ENCODE measurements at places on chromosomes 16 and 17. TPM values are rescaled to one million over a fixed set of nuclear protein-coding genes. Genes with fewer than 3 reads are reported as not detected.
A peak's percentile ranks its signal among the peaks of the same experiment; 100 is the strongest.

- DNase-seq, result no peak
Measured at GRCh38 chr16:86165479-86165878, 266.5 kb downstream of the IRF8 start.

DNA sequence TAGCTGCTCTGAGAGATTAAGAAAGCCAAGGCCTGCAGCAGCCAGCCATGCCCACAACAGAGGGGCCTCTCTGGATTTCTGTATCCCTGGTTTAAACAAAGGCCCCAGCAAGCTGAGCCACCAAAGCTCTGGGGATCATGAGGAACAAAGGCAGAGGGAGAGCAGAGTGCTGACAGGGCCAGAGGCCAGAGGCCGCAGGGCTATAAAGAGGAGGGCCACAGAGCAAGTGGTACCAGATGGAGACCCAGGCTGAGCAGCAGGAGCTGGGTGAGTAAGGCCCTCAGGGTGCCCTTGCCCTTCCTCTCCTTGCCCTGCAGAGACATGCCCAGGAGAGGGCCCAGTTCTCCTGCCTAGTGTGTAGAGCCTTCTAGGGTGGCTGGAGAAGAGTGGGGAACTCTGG, at the start of gene CRYBA1:
Gene CRYBA1 (plus strand): TSS at position 232 of the 400 bp plus-strand sequence. CDS start 5 bp downstream, at position 237.
- DNase-seq, result no peak

- no peak for DNase-seq
Measured at GRCh38 chr16:85759136-85759535, 8.2 kb upstream of the C16orf74 start.

DNA sequence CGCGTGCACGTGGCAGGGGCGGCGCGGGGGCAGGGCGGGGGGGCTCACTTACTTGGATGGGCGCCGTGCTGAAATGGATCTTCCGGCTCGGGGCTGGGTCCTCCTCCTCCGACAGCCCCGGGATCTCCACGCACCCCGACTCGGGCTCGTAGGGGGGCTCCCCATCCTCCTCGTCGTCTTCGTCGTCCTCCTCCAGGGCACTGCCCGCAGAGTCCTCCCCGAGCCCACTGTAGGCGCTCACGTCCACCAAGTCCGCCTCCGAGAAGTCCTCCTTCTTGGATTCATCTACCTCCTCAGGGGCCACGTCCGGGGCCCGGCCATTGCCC, 1.4 kb downstream of the PPP1R9B start:
- DNase-seq, result no peak

GRCh38 chr16:77987810-77988209, 34.5 kb upstream of the CLEC3A start:
- DNase-seq, result no peak

DNA sequence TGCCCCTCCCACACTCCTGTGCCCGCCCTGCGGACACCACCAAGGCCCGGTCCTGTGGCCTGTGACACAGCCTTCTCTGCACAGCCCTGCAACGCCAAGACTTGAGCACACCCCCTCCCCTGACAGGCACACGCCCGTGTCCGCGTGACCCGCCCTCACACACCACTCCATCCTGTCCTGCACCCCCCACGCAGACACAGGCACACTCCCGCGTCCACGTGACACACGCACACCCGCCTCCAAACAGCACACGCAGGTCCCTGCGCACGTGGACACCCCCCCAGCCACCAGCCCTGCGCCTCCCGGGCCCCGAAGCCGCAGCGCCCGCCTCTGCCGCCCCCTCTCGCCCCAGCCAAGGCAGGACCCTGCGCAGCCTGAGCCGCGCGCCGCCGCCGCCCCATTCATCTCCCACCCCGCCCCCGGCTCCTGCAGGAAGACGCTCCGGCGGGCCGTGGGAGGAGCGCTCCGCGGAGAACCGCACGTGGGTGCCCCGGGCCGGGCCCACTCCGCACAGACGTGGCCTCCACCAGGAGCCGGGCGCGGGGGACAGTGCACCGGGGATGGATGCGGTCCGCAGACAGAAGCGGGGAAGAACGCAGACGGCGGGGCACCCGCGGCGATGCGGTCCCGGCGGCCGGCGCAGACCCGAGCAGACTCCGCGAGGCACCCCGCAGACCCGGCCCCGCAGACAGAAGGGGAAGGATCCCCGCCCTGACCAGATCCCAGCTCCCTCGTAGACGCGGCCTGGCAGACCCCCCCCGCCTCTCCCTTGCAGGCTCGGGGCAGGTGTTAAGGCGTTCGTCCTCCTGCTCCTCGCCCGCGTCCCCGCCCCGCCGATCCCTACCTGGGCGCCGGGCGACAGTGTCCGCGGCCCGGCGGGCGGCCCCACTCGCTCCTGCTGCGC, 506 bp downstream of the CAMKK1 start:
- peak; percentile 91 for DNase-seq

GRCh38 chr16:2828521-2828840, 1.6 kb upstream of the ZG16B start:
- DNase-seq, result no peak

DNA sequence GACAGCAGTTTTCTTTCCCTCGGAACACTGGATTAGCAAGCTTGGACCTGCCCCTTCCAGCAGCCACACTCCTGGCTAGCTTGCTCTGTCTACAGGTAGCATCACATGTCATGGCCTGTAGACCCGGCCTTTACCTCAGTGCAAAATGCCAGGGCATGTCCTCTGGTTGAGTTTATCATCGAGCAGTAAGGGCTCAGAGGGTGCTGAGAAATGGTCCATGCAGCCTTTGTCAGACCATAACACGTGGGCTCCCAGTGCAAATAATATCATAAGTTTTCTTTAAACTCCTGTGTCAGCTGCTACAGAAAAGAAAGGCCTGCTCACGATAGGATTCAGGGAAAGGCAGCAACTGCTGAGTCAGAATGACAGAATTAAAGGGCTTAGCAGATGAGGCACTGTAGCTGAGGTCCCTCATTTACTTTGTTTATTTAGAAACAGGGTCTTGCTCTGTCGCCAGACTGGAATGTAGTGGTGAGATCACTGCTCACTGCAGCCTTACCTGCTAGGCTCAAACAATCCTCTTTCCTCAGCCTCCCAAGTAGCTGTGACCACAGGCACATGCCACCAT, 8.0 kb upstream of the GNA13 start:
- DNase-seq, result no peak

DNA sequence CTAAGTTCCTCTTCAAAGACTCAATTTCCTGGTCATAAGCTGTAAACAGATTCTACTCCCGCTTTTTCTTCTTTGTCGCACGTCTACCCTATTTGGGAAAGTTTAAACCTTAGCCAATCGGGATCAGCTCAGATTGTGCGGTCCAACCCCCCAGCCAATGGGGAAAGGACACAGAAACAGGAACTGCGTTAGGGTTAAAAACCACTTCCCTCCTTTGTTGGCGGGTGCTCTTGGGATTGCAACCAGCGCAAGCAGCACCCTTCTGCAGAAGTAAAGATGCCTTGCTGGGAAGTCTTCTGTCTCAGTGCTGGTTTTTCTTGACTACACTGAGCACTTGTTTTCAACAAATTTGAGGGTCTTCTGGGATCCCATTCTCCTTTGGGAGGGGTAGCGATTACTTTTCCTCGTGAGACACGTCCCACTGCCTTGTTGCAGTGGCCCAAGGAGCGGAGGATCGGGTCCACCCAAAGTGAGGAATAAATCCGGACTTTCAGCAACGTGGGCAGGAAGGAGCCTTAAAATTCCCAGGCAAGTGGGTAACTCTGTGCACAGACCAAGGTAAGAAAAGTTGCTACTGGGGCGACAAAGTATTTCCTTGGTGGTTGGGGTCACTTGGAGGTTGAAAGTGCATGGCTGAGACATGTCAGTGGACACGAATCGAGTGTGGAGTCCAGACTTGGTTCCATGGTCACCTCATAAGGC, 1.0 kb upstream of the YPEL3 start:
- no peak for DNase-seq

GRCh38 chr17:63039342-63039741, 73.3 kb downstream of the TANC2 start:
- DNase-seq, result no peak

DNA sequence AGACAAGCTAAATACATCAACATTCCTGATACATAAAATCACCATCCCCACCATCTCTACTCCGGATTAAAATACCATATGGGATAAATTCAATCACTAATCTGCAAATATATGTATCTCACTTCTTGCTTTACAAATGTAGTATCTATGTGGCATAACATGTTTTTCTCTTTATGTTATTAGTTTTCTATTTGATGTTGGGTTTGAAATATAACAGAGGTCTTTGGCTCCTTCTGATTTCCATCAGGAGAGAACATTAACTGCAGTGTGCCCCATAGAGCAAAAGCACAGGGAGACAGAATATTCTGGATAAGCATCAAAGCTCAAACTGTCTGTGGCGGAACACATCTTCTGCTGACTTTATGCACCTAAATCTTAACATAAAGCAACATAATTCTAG, 547.2 kb upstream of the CDH8 start:
- no peak for DNase-seq

Gene PPM1E
- total RNA-seq, result 2.3 TPM

Gene CLEC18C
- total RNA-seq, result not detected

Gene SNX20
- 0.95 TPM for total RNA-seq

Gene NOS2
- total RNA-seq, result 0.22 TPM

Data from Right ventricle myocardium inferior (tissue), 1 donor.